ENCODE measurements at places on chromosomes 11 and 22. TPM values are rescaled to one million over a fixed set of nuclear protein-coding genes. Genes with fewer than 3 reads are reported as not detected.

GAB4 gene
- total RNA-seq: not detected

EXT2 gene
- total RNA-seq: 101 TPM

MS4A6E gene
- total RNA-seq: not detected

NXPE4 gene
- total RNA-seq: not detected

CRYBB3 gene
- 1.1 TPM for total RNA-seq

BLID gene
- 3.6 TPM for total RNA-seq

ABTB2 gene
- 12.5 TPM for total RNA-seq

OR6A2 gene
- total RNA-seq: 0.19 TPM

TESMIN gene
- 4.0 TPM for total RNA-seq

KCNE3 gene
- 0.04 TPM for total RNA-seq

MYO18B gene
- 0.15 TPM for total RNA-seq

CLCF1 gene
- 19.9 TPM for total RNA-seq

GRK2 gene
- 49.9 TPM for total RNA-seq

MUC15 gene
- 4.2 TPM for total RNA-seq

TBX1 gene
- not detected for total RNA-seq

OR52E4 gene
- total RNA-seq: not detected

MYRF gene
- total RNA-seq: 3.1 TPM

NR1H3 gene
- 32.1 TPM for total RNA-seq

RAG2 gene
- not detected for total RNA-seq

TBC1D22A gene
- total RNA-seq: 12.6 TPM

ARHGEF17 gene
- 3.3 TPM for total RNA-seq

PAMR1 gene
- total RNA-seq: not detected

TEX54 gene
- total RNA-seq: not detected

Data from A375 (cell line).